HCT116 (cell line): ENCODE measurements at places on chromosomes 16 and 17. TPM values are rescaled to one million over a fixed set of nuclear protein-coding genes. Genes with fewer than 3 reads are reported as not detected.

FADS6 gene
- not detected for total RNA-seq

GFAP gene
- total RNA-seq: not detected

KAT2A gene
- 41.2 TPM for total RNA-seq

TP53TG3C gene
- total RNA-seq: not detected

OMG gene
- not detected for total RNA-seq

PRSS21 gene
- 0.39 TPM for total RNA-seq

- no peak for DNase-seq
These were observed 1.3 kb downstream of the CCDC102A start for GRCh38 chr16:57534881-57535658.

GRCh38 chr17:28372945-28373274, 1.4 kb downstream of the SARM1 start:
- DNase-seq: no peak

- peak; percentile 50 for DNase-seq
These were observed 20.9 kb downstream of the COIL start for GRCh38 chr17:56939869-56940484.

GRCh38 chr17:33667052-33667509, 374.0 kb upstream of the ASIC2 start:
- DNase-seq: no peak

DNA sequence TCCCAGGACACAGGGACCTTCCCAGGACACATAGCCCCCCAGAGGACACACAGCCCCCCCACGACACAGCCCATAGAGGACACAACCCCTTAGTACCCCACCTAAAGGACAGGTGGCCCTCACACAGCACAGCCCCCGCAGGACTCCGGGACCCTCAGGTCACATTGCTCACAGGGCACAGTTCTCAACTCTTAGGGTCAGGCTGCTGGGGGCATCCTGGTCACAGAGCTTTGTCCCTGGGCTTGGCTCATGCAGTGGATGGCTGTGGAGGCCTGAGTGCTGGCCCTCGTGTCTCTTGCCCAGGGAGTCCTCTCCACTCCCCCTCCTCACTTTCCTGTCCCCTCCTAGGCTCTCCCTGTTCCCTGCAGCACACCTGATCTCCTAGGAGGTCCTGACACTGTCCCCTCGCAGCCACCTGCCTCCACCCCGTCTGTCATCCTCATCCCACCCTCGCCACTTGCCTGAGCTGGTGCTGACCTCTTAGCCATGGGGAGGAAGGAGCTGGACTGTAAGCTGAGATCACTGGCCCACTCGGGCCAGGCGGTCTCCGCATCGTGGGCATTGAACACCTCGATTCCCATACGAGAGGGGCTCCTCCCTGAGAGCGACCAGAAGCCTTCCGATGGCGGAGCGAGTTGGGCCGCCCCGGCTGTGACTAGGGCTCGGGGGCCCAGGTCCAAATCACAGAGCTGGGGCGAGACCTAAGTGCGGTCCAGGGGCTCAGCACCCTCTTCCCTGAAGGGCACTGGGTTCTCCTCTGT, 1.4 kb upstream of the WDR45B start:
- no peak for DNase-seq

DNA sequence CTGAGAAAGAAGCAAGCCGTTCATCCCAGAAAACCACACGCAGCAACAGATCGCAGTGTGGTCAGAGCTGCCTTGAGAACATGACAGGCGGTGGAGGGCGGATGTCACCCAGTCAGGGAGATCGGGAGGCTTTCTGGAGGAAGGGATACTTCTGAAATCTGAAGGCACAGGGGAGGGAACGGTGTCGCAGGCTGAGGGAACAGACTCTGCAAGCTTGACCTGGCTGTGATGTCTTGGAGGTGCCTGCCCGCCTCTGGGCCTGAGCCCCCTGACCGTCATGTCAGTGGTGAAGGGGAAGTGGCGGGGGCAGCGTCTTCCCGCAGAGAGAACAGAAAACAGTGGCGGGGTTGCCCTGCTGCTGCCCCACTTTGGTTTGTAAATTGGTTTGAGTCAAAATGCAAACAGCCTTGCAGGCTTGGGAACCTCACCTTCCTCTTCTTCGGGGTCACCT, 8.1 kb upstream of the ATP2A3 start:
- no peak for DNase-seq

DNA sequence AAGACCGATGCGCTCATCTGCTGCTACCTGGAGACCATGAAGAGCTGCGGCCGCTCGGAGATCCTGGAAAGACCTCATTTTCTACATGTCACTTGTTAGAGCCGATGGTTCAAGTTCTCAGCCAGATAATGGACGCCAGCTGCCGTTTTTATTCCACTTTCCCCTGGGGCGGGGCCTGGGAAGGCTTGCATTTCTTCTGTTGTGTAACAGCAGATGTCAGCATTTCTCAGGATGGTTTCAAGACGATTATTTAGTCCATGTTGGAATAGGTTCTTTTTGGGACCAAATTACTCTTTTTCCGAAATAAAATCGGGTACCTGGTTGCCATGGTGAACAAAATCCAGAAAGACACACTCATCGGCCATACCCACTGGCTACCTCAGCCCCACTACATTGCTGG, 1418.3 kb downstream of the CDH11 start:
- DNase-seq: no peak

DNA sequence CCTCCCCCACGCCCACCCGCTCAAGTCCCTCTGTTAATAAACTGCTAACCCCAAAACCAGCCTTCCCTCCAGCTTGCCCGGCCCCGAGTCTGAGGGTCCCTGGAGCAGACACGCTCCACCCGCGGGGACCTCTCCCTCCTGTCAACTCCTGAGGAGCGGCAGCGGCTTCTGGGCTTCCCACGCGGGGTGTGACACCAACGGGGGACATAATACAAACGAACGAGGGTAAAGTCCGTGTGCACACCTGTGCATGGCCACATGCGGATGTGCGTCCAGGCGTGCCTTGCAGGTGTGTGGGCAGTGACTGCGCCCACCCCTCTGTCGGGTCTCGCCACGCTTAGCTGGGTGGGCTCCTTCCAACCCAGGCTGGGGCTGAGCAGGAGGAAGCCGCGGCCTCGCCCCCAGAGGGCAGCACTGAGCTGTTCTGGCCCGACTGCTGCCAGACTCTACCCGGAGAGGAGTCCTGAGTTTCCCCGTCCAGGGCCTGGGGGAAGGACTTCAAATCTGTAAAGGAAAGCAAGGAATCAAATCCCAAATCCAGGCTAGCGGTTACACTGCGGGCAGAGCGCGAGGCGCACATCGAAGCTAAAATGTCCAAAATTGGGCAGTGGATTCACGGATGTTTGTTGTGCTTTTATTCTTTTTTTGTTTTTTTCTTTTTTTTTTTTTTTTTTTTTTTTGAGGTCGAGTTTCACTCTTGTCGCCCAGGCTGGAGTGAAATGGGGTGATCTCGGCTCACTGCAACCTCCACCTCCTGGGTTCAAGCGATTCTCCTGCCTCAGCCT, 24.2 kb upstream of the KRT17 start:
- DNase-seq: peak; percentile 77

DNA sequence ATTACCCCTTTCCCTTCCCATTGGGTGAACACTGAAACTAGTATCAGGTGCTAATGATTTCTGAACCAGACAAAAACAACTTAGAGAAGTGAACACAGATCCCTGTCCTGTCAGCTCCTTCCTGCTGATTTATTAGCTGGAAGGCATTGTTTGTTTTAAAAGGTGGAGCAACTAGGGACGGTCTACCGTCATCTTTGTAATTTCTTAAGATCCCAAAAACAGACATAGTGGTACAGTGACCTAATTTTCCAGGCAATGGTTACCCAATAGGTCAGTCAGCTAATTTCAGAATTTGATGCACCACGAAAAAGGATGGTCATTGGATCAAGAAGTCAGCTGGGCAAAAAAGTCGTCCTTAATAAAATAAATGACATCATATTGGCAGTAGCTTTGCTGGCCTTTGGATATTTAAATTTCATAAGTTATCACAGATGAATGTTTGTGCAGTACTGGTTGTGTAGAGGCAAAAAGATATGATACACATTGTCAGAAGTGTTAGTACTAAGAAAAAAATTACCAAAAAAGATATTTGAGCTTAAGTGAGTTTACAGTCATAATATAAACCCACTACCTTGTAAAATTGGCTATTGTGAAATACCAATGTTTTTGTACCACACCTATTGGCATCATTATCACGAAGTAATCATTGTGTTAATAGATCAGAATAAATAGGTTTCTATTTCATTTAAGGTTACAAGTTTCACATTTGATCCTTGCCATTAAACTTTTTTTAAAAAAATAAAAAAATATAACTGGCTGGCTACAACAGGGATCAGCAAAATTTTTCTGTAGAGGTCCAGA, 27.2 kb upstream of the KCNJ16 start:
- DNase-seq: no peak

DNA sequence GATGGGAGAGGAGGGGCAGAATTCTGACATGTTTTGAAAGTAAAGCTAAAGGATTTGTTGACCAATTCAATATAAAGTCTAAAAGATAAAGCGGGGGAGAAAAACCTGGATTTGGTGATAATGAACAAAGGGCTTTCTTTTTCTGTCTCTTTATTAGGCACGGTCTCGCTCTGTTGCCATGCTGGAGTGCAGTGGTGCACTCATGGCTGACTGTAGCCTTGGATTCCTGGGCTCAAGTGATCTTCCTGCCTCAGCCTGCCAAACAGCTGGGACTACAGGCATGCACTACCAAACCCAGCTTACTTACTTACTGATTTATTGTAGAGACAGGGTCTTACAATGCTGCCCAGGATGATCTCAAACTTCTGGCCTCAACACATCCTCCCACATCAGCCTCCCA, 7.5 kb downstream of the CDR2 start:
- DNase-seq: no peak

DNA sequence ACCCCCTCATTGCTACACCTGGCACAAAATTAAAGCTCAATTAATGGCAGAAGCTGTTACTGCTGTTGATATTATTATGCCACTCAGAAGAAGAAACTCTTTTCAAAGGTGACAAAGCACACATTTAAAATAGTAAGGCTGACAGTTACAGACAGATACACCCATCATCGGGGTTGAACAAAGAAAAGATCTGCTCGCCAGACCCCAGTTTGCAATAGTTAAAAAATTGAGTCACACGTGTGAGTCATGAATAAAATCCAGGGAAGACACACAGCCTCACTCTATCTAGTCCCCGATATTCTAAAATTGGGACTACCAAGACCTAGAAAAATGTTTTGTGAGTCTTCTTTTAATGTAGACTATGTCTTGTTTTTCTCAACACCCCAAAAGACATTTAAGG, 330.0 kb upstream of the SOX9 start:
- DNase-seq: no peak

GRCh38 chr16:2856061-2856670, 1.8 kb downstream of the PRSS22 start:
- no peak for DNase-seq

DNA sequence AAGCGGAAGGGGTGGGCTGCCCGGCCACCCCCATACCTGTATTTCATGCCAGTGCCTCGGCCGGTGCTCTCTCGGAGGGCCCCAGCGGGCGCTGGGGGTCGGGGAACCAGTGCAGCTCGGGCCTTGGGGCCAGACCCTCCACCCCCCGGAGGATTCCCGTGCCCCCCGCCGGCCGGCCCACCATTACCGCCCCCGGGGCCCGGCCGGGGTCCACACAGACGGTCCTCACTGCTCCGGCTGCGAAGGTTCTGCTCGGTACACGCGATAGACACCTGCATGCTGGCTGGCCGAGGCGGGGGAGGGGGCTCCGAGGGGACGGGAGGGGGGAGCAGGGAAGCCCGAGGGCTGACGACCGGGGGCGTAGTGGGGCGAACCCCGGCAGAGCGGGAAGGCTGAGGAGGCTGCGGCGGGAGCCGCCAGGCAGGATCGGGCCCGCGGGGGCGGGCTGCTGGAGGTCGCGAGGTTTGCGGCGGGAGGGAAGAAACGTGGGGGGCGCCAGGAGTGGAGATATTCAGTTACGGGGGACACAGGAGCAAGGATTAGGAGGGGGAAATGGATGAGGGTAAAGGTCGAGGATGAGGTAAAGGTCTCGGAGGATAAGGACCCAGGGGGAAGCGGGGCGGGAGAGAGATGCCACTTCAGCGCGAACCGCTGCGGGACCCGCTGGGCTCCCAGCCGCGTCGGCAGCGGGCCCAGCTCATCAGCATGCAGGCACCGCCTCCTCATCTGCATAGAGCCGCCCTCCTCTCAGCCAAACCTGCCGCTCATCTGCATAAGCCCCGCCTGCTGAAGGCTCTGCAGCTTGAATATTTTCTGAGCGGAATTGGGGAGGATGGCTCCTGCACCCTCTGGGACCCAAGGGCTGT, at the start of gene KCNAB3:
TSS of gene KCNAB3 (minus strand) at position 699 of the 866 bp plus-strand sequence. CDS start at position 278, 421 bp downstream.
- DNase-seq: no peak

DNA sequence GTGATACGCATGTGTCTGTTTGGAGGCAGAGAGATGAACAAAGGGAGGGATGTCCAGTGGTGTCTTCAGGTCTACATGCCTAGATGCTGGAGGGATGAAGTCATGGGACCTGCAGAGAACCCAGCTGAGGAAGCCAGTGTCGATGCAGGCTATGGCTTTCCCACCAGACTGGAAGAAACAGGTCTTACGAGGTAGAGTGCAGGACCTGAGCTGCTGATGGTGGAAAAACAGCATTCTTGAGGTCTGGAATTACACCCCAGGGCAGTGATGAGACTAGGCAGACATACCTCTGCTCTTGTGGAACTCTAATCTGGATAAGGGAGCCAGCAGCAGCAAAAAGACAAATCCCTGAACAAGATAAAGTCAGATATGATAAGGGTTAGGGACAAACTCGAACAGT, 37.4 kb downstream of the ARSG start:
- no peak for DNase-seq

DNA sequence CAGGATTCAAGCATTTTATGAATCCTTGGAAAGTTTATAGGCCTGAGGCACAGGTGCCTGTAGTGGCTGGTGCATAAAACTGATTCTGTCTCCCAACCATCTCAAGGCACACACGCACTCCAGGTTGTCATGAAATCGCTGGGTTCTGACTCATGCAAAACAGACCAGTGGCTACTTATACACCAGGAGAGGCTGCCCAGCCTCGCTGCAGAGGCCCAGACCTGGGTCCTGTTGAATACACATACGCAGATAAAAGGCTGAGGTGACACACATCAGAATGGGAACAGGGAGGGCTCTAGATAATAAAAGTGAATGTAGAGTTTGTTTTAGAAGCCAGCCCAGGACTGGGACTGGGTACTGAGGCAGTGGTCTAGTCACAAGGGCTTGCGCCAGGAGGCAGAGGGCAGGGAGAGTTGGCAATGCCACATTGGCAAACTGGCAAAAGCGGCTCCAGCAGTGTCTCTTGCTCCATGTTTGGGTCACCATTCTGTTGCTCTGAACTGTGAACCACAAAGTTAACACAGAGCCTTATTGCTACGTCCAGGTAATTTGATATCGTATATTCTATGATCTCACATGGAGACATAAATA, 13.6 kb downstream of the OR1D5 start:
- DNase-seq: no peak

- no peak for DNase-seq
These were observed 90.7 kb downstream of the AXIN2 start for GRCh38 chr17:65470783-65471182.

DNA sequence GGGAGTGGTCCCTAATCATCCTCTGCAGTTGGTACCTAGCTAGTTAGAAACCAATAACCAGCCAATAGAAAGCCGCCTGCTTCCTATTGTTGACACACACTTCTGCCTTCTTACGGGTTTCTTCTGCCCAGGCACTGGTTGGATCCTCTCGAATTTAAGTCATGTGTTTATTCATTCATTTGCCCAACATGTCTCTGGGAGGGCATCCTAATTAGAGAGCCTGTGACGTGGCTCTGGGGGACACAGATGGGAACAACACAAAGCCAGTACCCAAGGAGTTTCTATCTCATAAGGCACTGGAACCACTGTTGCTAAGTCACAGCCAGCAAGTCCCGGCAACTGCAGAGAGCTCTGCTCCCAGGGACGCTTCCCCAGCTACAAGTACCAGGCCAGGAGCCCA, 300.7 kb upstream of the TNRC6C start:
- no peak for DNase-seq

- no peak for DNase-seq
These were observed 51.1 kb upstream of the CACNG5 start for GRCh38 chr17:66783656-66784381.
